ENCODE measurements at places on chromosomes 11 and 22.

- DNase-seq: peak; percentile 34
These were observed 1.1 kb upstream of the NECTIN1 start for GRCh38 chr11:119729951-119730613.

GRCh38 chr22:36999463-36999862 is 19.8 kb downstream of the TST start:
- no peak for DNase-seq

- DNase-seq: no peak
These were observed 750 bp downstream of the XRCC6 start for GRCh38 chr22:41621911-41622179.

- no peak for DNase-seq
These were observed 6.4 kb upstream of the BMAL1 start for GRCh38 chr11:13271060-13271693.

- DNase-seq: no peak
These were observed 104.9 kb downstream of the FAM76B start for GRCh38 chr11:95684701-95685100.

DNA sequence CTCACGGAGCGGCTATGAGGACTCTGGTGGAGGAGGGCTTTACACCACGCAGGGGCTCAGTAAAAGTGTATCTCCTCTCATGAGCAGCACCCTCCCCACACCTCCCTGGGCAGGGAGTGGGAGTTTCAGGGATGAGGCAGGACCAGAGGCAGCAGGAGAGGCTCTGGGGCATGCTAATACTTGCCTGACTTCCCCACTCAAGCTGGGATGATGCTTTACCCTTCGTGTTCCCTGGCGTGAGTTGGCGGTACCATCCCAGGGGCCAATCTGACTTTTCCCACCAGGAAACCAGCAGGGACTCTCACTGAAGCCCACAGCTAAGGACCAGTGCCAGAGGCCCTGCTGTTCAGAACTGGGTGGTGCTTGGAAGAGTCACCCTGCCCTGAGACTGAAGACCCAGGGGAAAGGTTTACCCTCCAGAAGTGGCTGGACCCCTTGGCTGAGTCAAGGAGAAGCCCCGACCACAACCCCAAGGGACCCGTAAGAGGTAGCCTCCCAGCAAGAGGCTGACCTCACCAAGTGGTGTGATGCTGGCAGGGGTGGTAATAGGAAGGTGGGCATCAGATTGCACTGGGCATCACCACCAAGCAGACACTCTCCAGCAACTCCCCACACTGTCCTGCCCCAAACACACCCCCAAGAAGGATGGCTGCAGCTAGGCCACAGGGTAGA is 65.6 kb downstream of the THAP12 start:
- DNase-seq: no peak

DNA sequence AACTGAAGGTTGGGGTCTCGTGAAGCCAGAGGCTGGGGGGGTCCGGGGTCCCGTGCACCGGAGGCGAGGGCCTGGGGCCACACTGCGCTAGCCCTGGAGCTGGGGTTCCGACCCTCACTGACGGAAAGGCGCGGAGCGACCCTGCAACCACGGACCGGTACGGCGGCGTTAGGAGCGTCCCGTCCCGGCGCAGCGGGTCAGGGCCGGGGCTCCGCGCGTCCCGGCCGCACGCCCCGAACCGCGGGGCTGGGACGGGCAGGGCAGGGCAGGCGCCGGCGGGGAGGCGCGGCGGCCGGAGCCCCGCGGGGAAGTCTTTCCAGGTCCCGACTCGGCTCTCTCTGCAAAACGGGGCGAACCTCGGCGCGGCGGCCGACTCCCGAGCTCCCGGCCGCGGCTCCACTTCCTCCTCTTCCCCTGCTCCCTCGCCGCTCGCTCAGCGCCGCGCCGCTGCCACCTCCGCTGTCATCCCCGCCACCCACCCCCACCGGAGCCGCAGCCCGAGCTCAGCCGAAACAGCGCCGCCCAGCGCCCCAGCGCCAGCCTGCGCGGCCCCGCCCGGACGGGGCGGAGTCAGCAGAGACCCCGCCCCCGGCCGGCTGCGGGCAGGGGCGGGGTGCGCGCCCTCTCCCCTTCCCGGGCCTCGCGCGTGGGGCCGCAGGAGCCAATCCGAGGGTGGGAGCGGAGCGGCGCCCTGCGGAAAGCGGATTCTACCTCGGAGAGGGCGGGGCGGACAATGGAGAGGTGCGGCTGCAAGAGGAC is at the start of gene GDPD5:
Gene GDPD5, minus strand, starts transcription at position 509 of the 759 bp plus-strand sequence. CDS start 48,206 bp downstream, outside the sequence.
- DNase-seq: peak; percentile 91

- no peak for DNase-seq
These were observed 24.2 kb downstream of the FLI1 start for GRCh38 chr11:128718064-128718463.

- peak; percentile 52 for DNase-seq
These were observed 103.8 kb downstream of the FAM168A start for GRCh38 chr11:73493956-73494598.

DNA sequence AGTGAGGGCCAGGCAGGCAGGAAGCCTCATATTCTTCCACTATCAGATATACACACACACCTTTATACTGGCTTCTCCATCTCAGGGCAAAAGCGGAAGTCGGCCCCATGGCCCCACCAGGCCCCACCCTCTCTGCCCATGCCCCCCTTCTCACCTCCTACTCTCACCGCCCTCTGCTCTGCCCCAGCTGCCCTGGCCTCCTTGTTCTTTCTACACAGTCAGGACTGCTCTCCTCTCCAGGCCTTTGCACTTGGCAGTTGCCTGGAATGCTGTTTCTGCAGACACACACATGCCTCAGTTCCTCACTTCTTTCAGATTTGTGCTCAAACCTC is 25.3 kb downstream of the OTOG start:
- DNase-seq: no peak

GRCh38 chr11:15555161-15555560 is 440.4 kb downstream of the INSC start:
- DNase-seq: no peak

- DNase-seq: no peak
These were observed 123.6 kb downstream of the MN1 start for GRCh38 chr22:27677905-27678458.
